D721Med (cell line): ENCODE measurements at places on chromosomes 1 and 21.

- no peak for DNase-seq
Observed at GRCh38 chr1:66346057-66346795, 187.7 kb upstream of the SGIP1 start.

DNA sequence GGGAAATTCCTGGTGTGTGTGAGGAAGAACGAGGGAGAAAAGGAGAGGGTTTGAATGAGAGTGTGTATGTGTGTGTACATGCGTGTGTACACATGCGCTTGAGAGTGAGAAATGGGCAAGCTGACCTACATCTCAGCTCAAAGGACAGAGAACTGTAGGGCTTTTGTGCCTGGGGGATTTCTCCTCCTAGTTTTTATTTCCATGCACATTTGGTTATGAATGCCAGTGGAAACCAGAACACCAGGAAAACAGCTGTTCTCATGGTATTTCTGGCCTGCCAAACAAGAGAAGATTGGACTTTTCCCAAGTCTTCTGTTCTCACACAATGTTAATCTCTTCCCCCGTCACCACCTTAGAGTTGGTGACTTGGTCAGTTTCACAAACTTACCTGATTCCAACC, 45.2 kb downstream of the SLC44A3 start:
- no peak for DNase-seq

- DNase-seq: no peak
Observed at GRCh38 chr1:172473302-172473701, 29.4 kb upstream of the PIGC start.

DNA sequence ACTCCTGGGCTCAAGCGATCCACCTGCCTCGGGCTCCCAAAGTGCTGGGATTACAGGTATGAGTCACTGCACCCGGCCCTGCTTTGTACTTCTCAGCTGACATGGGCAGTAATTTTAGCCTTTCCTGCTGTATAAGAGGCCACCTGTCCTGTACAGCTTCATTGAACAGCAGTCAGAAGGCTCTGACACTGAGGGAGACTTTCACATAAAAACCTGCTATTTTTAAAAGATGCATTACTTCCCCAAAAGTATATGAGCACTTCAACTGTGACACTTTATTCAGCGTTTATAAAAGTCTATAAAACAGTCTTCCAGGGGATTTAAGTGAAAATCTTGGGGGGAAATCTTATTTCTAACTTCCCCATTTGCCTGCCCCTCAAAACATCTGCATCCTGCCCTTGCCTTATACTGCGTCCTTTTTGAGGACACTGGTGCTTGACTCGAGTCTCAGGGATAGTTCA, 17.6 kb downstream of the RNU5D-1 start:
- no peak for DNase-seq
